ENCODE measurements at places on chromosomes 11 and 22. TPM values are rescaled to one million over a fixed set of nuclear protein-coding genes. Genes with fewer than 3 reads are reported as not detected.

OR5B17 gene
- total RNA-seq, result not detected

OR5D16 gene
- total RNA-seq, result not detected

BTBD10 gene
- 56.3 TPM for total RNA-seq

PLEKHA7 gene
- 0.09 TPM for total RNA-seq

MOV10L1 gene
- total RNA-seq, result 5.1 TPM

SLC22A9 gene
- total RNA-seq, result not detected

GP1BB gene
- 20.1 TPM for total RNA-seq

RCOR2 gene
- total RNA-seq, result 3.3 TPM

COMT gene
- total RNA-seq, result 151 TPM

Data from fibroblast of the aortic adventitia (primary cell).